ENCODE measurements at places on chromosomes 16 and 17.

DNA sequence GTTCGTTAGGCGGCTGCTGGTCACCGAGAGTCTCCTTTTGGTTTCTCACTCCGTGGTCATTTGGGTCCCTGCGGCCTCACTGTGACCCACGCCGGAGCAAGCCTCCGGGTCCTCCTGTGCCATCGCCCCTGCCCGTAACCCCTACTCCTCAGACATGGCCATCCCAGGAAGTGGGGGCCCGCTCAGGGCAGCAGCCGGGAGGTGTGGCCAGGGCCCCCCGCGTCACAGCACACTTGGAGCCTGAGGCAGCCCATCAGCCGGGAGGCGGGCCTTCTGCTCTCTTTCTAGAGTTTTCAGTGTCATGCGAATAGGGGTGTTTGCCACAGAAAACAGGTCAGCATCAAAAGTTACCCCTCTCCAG, 7.9 kb upstream of the WFIKKN1 start:
- no peak for DNase-seq

DNA sequence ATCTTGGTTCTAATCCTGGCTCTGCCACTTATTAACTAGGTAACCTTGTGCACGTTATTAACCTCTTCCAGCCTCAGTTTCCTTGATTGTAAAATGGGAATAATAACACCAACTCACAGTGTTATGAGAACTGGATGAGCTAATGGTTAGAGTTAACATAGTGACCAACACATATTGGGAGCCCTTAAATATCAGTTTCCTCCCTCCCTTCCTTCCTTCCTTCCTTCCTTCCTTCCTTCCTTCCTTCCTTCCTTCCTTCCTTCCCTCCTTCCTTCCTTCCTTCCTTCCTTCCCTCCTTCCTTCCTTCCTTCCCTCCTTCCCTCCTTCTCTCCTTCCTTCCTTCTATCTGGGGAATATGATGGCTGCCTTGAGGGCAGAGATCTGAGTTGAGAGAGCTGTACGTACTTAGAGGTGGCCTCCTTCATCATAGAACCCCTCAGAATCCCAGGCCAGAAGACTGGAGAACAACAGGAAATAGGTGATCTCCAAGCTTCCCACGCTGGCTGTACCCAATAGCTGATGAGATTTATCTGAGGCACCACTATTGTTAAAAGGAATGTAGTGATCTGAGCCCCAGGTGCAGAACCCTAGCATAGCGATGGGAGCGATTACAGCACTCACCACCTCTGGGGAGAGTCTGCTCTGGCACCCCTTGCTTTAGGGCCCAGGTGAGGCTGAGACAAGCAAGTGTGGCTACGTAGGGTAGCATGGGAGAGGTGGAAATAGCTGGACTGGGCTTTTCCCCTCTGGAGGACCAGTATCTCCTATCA, 26.2 kb downstream of the CCR7 start:
- no peak for DNase-seq

- no peak for DNase-seq
These were observed 53.3 kb upstream of the ACSF3 start for GRCh38 chr16:89040391-89040790.

DNA sequence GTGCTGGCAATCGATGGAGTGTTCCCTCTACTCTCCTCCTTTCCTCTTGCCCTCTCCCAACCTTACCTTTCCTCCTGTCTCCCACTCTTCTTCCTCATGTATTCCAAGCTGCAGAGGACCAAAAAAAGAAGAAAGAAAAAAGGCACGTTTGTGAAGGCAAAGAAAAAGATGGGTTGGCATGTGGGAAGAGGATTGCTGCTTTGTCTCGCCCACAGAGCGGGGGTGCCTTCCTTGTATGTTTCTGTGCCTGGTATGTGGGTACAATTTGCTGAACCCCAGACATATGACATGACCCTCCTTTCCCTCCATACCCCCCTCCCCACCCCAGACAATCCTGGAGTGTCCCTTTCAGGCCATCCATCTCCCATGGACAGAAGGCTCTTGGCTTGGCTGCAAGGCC, 13.1 kb upstream of the CTCF start:
- DNase-seq, result no peak

DNA sequence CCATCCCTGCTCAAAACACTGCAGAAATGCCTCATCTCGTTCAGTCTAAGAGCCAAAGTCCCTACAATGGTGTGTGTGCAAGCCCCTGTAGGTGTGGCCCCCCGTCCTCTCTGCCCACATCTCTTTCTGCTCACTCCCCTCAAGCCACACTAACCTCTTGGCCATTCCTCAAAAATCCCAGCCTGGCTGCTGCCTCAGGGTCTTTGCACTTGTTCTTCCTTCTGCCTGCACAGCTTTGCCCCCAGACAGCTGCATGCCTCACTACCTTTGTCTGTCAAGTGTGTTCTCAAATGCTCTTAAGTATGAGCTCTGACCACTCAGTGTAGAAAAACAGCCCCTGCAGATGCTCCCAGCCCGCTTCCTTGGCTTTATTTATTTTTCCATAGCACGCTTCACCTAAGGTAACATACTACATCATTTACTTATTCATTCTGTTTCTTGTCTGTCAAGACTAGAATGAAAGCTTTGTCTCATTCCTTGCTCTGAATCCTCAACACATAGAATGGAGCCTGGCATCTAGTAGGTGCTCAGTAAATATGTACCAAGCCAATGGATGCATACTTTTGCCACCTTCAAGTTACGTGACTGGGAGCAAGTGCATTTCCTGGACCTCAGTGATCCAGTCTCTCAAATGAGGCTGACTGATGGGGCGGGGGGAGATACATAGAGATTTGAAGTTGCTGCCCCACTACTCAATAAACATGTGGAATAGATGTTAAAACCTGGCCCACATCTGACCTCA, 38.1 kb downstream of the RAI1 start:
- DNase-seq, result no peak

- peak; percentile 65 for DNase-seq
These were observed 23.0 kb upstream of the GNA13 start for GRCh38 chr17:65079489-65079900.

DNA sequence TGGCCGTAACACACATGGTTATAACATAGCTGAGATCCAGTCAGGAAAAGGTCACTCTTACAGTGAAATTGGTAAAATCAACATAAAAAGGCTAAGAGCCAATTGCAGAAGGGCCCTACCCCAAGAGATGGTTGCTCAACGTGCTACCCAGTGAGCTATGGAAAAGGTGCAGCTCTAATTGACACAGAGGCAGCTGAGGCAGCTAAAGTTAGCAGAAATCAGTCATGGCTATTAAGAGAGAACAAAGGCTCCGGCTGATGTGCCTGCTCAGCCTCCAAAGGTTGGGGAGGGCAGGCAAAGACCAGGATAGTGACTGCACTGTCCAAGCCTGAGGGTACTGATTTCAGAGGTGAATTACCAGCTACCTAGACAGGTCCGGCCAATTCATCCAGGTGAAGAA, 76.5 kb upstream of the ATP2A3 start:
- no peak for DNase-seq

GRCh38 chr16:75732871-75733270, 6.6 kb upstream of the CPHXL start:
- no peak for DNase-seq

- DNase-seq, result no peak
These were observed 418.9 kb downstream of the CDH8 start for GRCh38 chr16:61617219-61617783.

- peak; percentile 59 for DNase-seq
These were observed 145.7 kb upstream of the CACNG5 start for GRCh38 chr17:66689221-66689620.

- DNase-seq, result no peak
These were observed 26.3 kb downstream of the STAT5B start for GRCh38 chr17:42249681-42250446.

DNA sequence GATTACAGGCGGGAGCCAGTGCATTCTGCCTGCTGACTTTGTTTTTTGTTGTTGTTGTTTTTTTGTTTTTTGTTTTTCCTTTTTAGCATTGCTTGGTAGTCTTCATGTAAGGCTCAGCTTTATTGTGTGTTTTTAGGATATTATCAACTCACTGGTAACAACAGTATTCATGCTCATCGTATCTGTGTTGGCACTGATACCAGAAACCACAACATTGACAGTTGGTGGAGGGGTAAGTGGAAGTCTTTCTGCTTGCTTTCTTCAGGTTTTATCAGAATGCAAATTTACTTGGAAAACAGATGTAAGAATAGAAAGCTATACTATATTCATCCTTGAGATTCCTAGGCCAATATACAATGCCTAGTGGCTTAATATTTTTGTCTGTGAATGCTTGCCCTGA, 3.3 kb upstream of the CMTM1 start:
- DNase-seq, result no peak

GRCh38 chr17:79213305-79213704, 138.7 kb downstream of the ENGASE start:
- no peak for DNase-seq

- DNase-seq, result peak; percentile 43
These were observed 48.6 kb downstream of the ABCA8 start for GRCh38 chr17:68906638-68907037.

- no peak for DNase-seq
These were observed 1.8 kb upstream of the TCAP start for GRCh38 chr17:39663340-39663687.

- peak; percentile 17 for DNase-seq
These were observed 1140.2 kb downstream of the CDH11 start for GRCh38 chr16:63981639-63982038.

DNA sequence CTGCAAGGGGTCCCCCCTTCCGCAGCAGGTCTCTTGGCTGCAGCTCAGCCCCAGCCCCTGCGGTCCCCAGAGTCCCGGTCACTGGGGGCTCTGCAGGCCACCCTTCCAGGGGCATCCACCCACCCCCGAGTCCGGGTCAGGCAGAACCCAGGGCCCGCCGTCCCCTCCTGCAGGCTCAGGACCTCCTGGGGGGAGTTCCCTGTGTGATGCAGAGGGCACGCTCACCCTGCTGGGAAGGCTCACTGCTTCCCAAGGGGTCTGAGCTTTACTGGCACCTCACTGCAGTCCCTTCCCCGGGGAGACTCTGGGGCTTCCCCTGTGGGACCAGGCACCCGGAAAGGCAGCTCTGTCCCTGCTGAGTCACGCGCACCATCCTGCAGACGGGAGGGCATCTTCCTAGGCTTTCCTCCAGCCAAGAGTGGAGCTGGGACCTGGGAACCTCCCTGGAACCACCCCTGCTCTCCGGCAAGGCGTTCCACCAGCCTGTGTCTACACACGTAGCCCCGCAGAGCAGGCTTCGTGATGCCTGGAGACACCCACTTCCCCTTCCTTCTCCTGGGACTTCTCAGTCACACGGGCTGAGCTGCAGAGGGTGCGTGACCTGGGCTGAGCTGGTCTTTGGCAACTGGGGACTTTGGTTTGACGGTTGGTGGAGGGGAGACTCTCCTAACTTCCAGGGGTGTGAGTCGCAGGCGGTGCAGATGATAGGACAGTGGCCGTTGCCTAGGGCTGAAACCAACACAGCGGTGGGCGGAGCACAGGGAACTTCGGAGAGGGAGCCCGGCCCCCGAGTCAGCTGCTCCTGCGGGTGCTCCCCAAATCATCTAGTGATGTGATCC, 23.4 kb downstream of the SLC25A10 start:
- DNase-seq, result no peak

GRCh38 chr16:51151435-51151960, 428 bp upstream of the SALL1 start:
- DNase-seq, result peak; percentile 84

DNA sequence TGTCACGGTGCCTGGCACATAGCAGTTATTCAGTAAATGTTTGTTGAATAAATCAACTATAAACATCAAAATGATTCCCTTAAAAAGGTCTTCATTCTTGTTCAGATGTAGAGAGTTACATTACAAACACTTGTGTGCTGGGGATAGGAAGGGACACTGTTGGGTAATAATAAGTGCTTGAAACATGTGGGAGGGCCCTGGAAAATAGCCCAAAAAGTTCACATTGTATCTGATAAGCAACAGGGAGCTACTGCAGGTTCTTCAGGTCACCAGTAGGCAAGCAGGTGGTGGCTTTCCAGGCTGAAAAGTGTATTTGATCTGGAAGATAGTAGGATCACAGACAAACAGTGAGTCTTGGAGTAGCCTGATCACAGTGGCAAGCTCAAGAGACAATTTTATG, 19.0 kb upstream of the ZNF652 start:
- no peak for DNase-seq

- peak; percentile 89 for DNase-seq
These were observed 12.6 kb downstream of the KCTD2 start for GRCh38 chr17:75059369-75060345.

GRCh38 chr16:88900662-88901052, 34.2 kb upstream of the PABPN1L start:
- DNase-seq, result no peak

DNA sequence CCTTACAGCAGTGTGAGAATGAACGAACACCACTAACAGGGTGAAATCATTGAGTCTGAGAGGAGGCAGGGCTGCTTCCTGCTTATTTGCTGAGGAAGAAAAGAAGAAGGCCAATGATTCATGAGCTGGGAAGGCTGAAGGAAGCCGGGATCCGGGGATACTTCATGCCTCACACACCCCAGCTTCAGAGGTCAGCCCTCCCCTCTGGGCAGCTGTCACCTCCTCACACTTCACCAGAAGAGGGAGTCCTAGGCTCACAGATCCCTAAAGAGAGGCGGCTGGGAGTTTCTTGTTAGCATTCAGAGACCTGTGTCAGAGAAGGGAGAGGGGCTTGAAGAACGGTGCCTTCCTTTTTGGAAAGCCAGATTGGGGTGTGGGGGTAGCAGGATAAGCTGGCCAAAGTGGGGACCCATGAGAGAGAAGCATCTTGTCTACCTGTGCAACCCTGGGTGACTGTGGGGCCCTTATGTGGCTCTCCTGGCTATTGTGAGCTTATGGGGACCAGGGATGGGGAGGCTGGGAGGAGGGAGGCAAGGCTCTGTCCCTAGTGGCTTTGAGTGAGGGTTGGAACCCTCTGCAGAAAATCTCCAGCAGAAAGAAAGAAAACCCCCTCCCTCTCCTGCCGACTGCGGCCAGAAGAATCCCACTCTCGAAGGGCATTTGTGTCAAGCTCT, 94.6 kb downstream of the RGS9 start:
- peak; percentile 69 for DNase-seq

DNA sequence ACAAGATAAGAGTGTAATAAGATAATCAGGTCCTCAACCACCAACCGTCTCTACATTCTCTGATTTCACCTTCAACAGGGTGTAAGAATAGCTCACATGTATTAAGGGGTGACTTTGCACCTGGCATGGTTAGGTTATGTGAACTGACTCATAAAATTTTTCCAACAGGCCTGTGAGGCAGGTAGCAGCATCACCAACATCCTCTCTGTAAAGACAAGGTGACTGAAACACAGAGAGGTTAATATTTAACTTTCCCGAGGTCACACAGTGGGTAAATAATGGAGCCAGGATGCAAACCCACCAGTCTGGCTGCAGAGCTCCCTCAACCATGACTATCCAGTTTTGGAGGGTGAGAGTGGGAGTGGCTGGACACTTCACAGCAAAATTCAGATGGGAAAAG, 317.2 kb downstream of the C16orf95 start:
- DNase-seq, result no peak

- peak; percentile 50 for DNase-seq
These were observed 296.2 kb downstream of the SEC14L1 start for GRCh38 chr17:77437017-77437416.

- no peak for DNase-seq
These were observed 2.1 kb downstream of the SLC16A6 start for GRCh38 chr17:68288804-68289203.

- no peak for DNase-seq
These were observed 15.9 kb upstream of the ZFHX3 start for GRCh38 chr16:73063854-73064211.
